Activated effector memory CD4-positive, alpha-beta T cell treated with Interleukin-2 at 50 U/mL for 16 hours (primary cell): ENCODE measurements at places on chromosomes 16 and 17.

GRCh38 chr16:66650707-66651473 is 45.7 kb downstream of the CMTM4 start:
- DNase-seq, result peak; percentile 60

DNA sequence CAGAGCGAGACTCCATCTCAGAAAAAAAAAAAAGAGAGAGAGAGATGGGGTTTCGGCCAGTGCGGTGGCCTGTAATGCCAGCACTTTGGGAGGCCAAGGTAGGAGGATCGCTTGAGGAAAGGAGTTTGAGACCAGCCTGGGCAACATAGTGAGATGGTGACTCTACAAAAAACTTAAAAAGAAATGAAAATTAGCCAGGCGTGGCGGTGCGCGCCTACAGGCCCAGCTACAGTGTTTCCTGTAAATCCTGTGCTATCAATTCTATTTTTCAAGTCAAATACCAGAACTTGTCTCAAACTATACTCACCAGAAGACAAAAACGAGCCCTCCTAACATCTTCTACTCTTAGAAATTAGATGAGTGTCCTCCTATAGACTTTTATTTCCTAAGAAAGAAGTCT is 19.3 kb downstream of the UBE2O start:
- no peak for DNase-seq

DNA sequence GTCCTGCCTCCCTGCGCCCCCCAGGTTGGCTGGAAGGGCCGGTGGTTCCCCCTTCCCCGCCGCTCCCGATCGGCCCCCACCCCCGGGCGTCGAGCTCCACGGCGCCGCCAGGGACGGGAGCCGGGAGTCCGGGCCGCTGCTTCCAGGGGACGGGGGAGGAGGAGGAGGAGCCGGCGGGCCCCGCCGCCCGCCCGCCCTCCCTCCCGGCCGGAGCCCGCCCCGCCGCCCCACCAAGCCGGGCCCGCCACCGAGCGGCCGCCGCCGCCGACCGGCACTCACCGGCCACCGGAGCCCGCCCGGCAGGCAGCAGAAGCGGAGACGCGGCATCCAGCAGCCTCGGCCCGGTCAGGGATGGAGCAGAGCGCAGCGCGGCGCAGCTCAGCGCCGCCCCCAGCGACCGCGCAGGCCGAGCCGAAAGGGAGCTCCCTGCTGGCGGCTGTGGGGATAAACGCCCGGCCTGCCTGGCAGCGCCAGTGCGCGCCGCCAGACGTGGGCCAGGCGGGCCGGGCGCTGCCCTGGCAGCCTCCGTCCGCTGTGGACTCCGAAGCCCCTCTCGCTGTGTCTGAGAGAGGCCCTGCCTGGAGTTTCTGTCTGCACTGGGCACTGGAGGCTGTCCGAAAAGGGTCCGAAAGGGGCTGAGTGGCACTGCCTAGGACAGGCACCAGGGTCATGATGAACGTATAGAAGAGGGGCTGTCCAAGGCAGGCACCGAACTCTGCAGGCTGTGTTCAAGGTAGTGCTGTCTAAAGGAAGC is at the start of gene MYO18A:
TSS of gene MYO18A (minus strand) at position 365 of the 754 bp plus-strand sequence. CDS start 13,458 bp downstream, outside the sequence.
- DNase-seq, result peak; percentile 73

- DNase-seq, result no peak
Measured at GRCh38 chr17:64540118-64540776, 33.5 kb downstream of the CEP95 start.

- DNase-seq, result no peak
Measured at GRCh38 chr16:55078699-55079410, 148.2 kb downstream of the IRX5 start.

- no peak for DNase-seq
Measured at GRCh38 chr16:17723531-17724134, 252.9 kb upstream of the XYLT1 start.

DNA sequence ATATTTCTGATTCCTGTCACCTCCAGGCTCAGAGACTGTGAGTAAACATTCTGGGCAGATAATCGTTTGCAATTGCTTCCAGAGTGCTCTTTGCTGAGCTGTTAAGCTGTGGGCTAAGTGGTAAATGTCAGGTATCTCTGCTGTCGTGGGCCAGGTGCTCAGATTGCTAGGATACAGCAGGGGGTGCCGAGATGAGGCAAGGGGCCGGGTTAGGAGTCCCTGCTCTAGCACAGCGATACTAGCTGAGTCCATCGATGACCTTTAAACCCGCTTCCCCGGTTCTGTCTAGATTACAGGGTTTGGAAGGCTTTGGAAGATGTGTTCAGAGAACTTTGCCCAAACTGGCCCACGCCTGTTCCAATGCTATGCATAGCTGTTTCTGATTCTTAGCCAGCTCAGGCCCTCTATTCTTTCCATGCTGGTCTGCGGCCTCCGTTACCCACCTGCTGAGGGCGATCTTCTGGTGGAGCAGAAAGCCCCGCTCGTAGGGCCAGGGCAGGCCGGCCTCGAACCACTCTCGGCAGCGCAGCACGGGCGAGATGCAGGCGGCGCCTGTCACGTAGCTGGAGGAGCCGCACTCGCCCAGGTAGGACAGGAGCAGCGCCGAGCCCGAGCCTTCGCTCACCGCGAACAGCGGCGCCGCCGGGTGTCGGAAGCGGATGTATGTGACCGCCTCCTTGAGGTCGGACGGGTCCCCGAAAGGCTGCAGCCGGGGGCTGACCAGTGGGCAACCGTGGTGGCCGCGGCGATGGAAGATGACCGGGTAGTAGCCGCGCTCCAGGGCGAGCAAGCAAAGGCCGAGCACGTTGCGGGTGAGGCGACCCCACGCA is 979 bp downstream of the ABHD15 start:
- DNase-seq, result peak; percentile 62

DNA sequence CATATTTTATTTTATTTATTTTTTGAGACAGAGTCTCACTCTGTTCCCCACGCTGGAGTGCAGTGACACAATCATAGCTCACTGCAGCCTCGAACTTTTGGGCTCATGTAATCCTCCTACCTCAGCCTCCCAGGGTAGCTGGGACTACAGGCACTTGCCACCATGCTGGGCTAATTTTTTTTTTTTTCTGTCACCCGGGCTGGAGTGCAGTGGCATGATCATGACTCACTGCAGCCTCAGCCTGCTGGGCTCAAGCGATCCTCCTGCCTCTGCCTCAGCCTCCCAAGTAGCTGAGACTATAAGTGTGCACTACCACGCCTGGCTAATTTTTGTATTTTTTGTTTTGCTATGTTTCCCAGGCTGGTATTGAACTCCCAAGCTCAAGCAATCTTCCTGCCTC is 17.1 kb downstream of the UNC45B start:
- DNase-seq, result no peak
